ENCODE measurements at places on chromosomes 11 and 22.

GRCh38 chr11:128707681-128708080 lies 13.8 kb downstream of the FLI1 start:
- no peak for DNase-seq

- DNase-seq, result no peak
These were observed 58.7 kb upstream of the FDX1 start for GRCh38 chr11:110371084-110371483.

DNA sequence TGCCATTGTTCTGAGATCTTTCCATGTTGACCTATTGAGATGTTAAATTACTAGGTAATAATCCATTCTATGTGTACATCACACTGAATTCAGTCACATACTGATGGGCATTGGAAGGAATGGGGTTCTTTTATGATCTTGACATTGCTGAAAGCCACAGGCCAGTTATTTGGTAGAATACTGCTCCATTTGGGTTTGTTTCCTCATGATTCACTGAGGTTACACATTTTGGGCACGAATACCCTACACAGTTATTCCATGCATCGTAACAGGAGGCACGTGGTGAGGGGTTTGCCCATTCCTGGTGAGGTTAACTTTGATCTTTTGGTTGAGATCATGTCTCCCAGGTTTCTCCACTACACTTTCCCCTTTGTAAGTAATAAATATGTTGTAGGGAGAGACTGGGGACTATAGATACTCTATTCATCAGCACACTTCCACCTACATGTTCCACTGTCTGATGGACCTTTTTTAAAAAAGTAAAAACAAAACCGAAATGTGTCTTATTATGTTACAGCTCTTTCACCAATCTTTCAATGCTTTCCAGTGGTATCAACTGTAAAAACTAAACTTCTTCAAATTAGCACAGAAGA lies 12.0 kb upstream of the FOLR1 start:
- DNase-seq, result no peak

GRCh38 chr11:24171869-24172268 lies 325.0 kb upstream of the LUZP2 start:
- no peak for DNase-seq

DNA sequence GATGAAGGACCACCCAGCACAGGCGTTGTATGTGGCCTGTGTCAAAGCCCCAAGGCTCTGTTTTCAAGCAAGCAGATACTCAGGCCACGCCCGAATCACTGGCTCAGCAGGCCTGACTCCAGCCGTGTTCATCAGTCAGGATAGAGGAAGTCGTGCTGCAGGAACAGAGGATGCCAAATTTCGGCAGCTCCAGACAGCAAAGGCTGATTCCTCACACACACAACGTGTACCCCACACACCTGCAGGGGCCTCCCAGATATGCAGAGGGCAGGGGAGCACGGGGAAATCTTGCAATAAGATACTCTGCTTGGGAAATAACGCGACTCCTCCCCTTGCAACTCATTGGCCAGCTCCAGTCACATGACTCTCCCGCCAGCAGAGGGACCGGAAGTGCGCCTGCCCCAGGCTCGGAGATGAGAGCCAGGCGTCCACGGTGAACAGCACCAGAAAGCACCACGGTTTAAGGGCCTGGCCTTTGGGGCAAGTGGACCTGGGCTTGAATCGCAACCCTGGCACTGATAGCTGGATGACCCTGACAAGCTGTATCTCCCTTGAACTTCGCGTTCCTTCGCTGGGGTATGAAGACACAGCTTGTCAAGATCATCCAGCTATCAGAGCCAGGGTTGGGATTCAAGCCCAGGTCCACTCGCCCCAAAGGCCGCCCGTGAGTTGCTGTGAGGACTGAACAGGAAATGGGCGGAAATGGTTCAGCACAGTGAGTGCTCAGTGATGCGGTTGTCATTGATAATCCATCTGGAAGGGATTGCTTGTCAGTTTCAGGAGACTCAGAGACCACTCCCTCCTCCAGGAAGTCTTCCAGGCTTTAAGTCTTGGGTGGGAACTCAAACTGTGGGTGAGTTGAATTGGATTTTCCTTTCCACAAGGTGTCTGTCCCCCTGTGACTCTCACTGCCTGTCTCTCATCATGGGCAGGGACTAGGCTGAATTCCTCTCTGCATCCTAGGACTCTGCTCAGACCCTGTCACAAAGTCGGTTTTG lies 88.5 kb downstream of the MYEOV start:
- peak; percentile 16 for DNase-seq

DNA sequence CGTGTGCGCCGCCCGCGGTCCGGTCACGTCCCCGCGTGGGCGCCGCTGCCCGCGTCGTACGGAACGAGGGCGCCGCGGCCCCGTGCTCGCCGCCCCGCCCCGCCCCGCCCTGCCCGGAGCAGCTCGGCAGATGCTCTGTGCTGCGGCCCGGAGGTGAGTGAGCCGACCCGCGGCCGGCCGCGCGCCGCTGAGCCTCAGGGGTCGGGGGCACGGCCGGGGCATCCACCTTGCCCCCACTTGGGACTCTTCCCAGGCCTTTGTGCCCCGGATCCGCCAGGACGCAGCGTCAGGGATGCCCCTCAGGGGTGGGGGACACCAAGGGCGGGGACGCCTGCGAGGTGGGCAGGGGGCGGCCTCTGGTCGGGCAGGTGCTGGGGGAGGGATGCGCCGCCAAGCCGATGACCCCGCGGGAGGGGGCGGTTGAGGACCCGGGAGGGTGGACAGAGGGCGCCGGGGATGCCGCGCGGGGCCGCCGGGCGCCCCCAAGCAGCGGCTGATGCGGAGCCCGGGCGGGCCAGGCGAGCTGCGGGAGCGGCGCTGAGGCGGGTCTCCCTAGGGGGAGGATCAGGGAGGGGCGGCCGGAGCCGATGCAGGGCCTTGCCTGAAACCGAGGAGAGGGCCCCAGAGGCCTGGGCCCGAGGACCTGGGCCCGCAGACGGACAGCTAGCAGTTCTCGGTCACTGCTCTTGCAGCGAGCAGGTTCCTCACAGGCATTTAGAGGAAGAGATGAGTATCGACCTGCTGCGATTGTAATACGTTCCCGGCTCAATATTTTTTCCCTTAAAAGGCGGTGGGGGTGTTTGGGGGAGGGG lies at the start of gene GNAZ:
Gene GNAZ (plus strand): TSS at position 102 of the 812 bp plus-strand sequence. CDS start 25,177 bp downstream, outside the sequence.
- DNase-seq, result no peak

DNA sequence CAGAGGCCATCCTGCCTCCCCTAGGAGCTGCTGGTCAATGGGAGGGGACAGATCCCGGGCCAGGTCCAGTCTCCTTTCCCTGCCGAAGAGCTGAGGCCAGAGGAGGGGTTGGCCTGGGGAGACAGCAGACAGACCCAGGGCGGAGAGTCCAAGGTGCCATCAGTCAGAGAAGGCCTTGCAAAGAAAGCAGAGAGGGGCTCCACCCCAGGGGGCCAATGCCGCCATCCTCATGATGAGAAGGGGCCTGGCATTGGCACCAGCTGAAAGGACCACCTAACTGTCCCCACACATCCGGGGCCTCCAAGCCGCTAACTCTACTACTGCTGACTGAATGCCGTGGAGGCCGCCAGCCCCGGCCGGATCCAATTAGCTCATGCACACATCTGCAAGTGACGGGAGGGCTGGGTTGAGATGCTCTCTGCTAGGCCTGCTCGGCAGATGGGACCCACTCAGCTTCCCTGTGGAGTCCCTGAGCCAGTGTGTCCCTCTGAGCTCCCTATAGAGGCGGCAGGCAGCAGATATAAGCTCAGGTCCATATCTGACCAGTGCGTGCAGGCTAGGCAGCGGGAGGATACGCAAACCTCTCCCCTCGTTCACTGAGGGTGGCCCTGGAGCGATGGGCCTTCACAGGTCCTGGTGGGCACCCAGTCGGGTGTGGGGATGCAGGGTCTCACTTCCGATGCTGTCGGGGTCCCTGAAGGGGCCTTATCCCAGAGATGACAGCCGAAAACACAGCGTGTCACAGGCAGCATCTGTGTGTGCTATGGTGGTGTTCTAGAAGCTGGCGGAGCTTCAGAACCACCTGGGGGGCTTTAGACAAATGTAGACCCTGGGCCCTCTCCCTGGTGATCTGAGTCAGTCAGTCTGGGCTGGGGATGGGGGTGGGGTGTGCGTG lies 183.9 kb downstream of the CTTN start:
- DNase-seq, result no peak

DNA sequence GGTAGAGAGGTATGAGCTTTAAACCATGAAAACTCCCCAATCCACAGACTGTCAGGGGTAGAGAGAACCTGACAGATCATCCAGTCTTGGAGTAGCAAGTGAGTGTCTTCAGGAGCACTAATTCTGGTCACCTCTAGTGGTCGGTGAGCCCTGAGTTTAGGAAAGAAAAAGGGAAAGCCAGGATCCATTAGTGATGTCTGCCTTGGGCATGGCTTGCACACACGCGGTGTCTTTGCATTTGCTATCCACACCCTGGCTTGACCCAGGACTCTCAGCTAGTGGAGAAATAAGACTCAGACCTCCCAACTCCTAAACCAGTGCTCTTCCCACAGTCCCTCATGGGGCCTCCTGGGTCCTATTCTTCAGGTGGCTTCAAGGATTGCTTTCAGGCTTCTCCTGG lies 19.3 kb downstream of the POU2F3 start:
- no peak for DNase-seq

DNA sequence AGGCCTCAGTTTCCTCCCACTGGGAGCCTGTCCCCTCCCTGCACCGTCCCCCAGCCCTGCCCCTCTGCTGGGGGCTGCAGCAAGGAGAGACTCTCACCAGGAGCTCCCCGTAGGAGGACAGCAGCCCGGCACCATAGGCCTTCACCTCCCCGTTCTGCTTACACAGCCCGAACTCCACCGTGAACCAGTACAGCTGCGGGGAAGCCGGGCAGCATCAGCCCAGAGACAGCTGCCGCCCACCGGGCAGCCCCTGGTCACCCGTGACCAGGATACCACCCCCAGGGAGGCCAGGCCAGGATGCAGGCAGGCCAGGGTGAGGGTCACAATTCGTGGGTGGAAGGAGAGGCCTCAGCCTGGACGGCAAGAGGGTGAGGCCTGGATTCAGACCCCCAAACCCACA lies 4.6 kb upstream of the INS start:
- no peak for DNase-seq

GRCh38 chr22:29116397-29117123 lies 43.7 kb downstream of the KREMEN1 start:
- DNase-seq, result no peak

GRCh38 chr11:117005758-117006157 lies 92.5 kb downstream of the SIK3 start:
- DNase-seq, result no peak

DNA sequence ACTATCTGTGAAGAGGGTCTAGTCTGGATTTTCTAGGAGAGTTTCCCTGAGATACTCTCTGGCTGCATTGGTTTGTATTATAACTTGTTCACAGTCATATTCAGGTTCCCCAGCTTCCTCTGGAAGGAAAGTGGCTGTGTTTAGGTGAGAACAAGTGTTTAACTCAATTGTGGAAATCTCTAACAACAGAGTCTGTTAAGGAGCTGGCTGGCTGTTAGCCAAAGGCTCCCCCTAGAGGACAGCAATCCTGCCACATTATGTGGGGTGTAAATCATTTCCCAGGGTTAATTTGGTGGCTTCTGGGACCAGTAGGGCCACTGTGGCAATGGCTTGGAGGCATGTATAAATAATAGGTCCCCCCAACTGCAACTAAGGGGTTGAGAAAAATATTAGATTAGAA lies 18.4 kb downstream of the MS4A6E start:
- DNase-seq, result no peak

GRCh38 chr11:1224111-1224490 lies 1.2 kb downstream of the MUC5B start:
- DNase-seq, result no peak

DNA sequence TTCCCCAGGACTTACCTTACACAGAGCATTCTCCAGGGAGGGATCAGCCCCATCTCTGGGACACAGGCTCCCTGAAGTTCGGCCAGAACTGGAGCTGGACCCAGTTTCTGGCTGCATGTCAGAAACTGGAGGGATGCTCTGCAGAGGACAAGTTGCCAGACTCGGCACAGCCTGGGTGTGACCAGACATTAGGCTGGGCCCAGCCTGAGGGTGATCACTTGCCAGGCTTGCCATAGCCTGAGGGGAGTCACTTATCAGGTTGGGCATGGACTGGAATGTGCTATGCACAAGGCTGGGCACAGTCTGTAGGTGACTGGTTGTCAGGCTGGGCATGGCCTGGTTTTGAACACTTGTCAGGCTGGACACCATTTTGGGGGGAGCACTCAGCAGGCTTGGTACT lies 30.7 kb upstream of the STK33 start:
- DNase-seq, result no peak

Data from activated naive CD8-positive, alpha-beta T cell treated with anti-CD3 and anti-CD28 coated beads, Interleukin-2, amount 10 ng/mL, durations not matched to agents 7 days and 5 days (primary cell).